Placental epithelial cell (primary cell): ENCODE measurements at places on chromosomes 3 and 15. TPM values are rescaled to one million over a fixed set of nuclear protein-coding genes. Genes with fewer than 3 reads are reported as not detected.

The PLSCR2 gene
- not detected in 2 replicates for total RNA-seq

The ABI3BP gene
- total RNA-seq: 17.0 and 36.5 TPM in 2 replicates

The DUOXA1 gene
- 22.0 and 23.2 TPM in 2 replicates for total RNA-seq

The GOLGA6A gene
- 0.39 and 0.54 TPM in 2 replicates for total RNA-seq

The CHRNB4 gene
- total RNA-seq: under 0.01 TPM in 1 of 2 replicates, not detected in the other

The PRSS50 gene
- 0.54 and 4.3 TPM in 2 replicates for total RNA-seq

The CHRNA7 gene
- under 0.01 TPM in 1 of 2 replicates, not detected in the other for total RNA-seq

The IRAK2 gene
- 0.87 and 1.6 TPM in 2 replicates for total RNA-seq

The CILP gene
- total RNA-seq: under 0.01 TPM in 2 replicates
